ENCODE measurements at places on chromosomes 6 and 20.

DNA sequence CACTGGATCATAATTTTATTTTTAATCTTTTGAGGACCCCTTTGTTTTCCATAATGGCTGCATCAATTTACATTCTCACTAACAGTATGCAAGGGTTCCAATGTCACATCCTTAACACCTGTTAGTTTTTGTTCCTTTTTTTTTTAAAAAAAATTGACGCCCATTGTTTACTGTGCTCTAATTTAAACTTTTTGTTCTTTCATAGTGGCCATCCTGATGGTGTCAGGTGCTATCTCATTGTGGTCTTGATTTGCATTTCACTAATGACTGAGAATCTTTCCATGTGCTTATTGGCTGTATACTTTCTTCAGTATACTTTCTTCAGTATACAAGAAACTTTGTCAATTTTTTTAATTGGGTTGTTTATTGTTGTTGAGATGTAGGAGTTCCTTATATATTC, 347.0 kb downstream of the RNGTT start:
- no peak for DNase-seq

DNA sequence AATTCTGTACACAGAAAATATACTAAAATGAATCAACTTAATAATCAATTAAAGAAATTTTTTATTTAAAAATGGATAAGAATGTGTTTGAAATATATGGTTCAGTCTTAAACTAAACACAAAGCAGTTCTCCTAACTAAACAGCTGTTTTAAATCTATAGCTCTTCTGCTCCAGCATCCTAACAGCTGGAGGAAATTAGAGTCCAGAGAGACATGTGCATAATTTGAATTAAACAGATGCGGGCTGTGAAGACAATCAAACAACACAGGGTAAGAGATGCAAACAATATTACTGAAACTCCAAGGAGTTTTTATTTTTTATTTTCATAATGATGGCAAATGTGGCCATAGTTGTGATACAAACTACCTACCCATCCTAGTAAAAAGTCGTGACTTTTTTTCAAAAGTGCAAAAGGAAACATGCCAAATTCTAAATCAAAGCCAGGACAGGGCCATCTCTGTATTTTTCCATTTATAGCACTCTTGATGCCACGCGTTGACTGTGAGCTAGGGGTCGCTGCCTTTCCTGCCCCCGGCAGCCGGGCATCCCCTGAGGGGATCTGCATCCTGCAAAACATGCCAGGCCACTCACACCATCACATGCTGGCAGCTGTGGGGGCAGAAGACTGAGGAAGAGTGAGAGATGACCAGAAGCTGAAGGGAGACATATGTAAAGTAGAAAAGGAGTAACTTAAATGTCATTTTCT, 310.6 kb downstream of the PRKN start:
- DNase-seq, result no peak

DNA sequence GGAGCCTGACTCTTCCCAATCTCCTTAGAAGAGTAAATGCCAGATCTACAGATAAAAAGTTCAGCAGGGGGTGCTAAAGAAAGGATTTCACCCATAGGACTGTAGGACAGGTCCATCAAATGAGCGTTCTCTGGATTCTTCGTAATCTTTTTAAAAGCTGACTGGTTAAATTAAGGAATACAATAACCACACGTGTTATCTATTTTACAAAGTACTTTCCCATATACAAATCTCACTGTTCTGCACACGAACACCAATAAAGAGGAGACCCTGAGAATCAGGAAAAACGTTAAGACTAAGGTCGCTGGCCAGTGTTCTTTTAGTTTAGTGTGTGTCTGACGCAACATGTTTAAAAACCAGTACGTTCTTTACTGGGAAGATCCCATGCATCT, 542 bp downstream of the TUBE1 start:
- peak; percentile 18 for DNase-seq

DNA sequence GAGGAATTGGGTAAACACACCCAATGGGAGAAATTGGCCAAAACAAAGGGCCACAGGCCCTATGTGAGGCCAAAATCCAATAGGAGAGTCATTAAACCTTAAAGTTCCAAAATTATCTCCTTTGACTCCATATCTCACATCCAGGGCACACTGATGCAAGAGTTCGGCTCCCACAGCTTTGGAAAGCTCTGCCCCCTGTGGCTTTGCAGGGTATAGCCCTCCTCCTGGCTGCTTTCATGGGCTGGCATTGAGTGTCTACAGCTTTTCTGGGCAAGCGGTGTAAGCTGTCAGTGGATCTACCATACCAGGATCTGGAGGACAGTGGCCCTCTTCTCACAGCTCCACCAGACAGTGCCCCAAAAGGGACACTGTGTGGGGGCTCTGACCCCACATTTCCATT, 160.5 kb downstream of the ADGRG6 start:
- DNase-seq, result no peak

DNA sequence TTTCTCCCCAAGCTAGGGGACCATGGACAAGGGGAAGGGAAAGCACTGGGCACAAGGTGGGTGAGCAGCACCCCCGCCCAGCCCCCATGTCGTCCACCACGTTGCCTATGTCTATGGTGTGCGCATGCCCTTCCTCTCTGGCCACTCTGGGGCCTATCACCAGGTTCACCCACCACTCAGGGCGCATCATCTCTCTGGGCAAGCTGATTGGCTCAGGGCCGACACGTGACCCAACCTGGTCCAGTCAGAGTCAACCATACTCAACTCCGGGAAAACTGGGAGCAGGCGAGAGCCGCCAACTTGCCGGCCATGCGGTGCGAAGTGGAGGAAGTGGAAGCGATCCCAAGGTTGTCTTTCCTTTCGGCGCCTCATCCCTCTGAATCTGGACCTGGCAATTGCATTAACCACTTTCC, 25.9 kb downstream of the ACSS1 start:
- no peak for DNase-seq

DNA sequence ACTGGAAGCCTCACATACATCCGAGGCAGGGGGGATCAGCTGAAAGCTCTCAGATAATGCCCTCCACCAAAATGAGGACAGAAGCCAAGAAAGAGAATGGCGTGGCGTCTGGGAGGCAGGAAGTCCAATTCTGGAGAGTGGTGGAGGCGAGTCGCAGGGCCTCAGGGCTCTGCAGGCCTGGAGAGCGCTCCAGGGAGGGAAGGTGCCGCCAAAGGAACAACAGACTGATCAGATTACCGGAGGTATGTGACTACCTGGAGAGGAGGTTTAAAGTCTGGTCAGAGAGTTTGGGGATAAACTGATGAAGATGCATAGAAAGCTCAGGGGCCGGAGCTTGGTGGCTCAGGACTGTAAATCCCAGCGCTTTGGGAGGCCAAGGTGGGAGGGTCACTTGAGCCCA, 11.2 kb upstream of the IP6K3 start:
- no peak for DNase-seq

DNA sequence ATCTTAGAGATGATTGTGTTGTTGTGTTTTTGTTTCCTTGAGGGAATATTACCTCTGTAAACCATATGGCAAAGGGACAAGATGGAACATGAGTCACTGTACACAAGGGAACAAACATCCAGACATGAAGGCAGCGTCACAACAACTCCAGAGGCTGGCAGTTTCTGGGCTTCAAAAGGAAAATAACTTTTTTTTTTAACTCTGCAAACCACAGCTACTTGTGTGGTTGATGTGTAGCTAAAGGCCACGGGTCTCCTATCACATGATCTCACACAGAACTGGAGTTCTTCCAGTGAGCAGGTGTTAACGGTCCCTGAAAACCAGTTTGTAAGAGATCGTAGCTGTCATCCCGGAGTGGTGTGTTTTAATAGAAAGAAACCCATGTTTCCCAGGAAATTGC, 33.2 kb upstream of the HBS1L start:
- DNase-seq, result peak; percentile 68

- no peak for DNase-seq
Observed at GRCh38 chr6:70708448-70708847, 40.8 kb downstream of the SMAP1 start.

- no peak for DNase-seq
Observed at GRCh38 chr6:110415086-110415916, at the start of gene DDO. DDO (minus strand) TSS chr6:110415575; CDS start chr6:110413462, 2,113 bp downstream.

DNA sequence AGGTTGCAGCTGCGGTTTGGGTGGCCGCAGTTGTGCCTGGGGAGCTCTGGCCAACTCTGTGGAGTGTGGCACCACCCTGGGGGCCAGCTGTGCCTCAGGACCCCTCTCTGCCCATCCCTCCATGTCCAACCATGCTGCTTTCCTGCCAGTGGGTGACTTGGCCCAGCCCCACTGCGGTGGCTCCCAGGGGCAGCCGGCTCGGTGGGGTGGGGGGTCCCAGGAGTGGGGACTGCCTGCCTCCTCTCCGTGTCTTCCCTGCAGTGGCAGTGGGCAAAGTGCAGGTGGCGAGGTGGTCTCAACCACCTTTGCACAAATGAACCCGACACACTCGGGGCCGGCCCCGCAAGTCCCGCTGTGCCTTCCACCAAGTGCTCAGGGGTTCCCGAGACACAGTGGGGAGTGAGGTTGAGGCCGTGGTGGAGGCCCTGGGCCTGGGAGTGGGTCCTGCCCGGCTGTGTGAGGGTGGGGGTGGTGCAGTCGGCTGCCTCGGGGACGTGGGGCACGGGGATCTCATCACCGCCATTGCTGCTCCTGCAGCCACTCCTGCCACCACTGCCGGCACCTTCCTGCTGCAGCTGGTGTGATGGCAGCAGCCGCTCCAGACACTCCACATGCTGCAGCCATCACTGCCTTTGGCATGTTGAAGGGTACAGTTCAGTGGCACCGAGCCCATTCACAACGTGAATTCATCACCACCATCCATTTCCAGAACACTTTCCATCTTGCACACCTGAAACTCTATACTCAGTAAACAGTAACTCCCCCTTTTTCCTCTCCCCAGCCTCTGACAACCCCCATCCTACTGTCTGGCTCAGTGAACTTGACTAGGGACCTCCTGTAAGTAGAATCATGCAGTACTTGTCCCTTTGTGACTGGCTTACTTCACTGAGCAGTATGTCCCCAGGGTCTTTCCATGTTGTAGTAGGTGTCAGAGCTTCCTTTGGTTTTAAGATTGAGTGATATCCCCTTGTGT, 10.7 kb upstream of the SLCO4A1 start:
- no peak for DNase-seq

- no peak for DNase-seq
Observed at GRCh38 chr20:1894471-1894950, 696 bp upstream of the SIRPA start.

- DNase-seq, result no peak
Observed at GRCh38 chr6:36432151-36432671, 10.4 kb downstream of the PXT1 start.

DNA sequence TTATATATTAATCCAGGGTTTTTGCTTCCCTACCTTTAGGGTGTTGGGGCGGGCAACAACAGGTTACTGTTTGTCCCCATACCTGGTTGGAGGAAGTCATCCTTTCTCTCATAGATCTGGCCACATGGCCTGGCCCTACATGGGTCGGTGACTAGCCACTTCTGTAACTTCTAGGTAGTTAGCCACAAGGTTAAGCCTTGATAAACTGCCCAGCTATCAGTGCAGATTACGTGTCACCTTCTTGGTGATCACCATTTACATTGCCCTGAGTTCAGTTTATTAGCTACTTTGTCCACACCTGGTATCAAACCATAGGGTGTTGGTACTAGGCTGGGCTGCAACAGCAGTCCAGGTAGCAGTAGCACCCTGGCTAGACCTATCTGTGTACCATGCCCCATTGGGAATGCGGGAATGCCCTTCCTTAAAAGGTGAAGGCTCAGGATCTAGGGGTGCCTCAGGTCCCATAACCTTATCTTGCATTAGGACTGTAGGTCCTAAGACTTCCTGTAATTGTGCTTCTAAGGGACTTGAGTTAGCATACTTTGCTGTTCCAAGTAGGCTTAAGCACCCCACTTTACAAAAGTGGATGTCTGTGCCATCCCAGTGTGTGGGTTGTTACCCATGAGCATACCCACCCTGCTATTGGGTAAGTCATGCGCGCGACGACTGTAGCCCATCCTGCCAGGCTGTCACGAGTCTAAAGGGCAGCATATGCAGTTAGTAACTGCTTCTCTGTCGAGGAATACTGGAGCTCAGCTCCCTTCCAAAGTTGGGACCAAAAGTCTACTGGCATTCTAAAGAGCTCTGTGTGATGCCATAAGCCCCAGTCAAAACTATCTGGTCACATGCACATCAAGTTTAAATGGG, 5.2 kb downstream of the ZKSCAN3 start:
- no peak for DNase-seq

- no peak for DNase-seq
Observed at GRCh38 chr20:16615199-16615598, 42.0 kb upstream of the KIF16B start.

DNA sequence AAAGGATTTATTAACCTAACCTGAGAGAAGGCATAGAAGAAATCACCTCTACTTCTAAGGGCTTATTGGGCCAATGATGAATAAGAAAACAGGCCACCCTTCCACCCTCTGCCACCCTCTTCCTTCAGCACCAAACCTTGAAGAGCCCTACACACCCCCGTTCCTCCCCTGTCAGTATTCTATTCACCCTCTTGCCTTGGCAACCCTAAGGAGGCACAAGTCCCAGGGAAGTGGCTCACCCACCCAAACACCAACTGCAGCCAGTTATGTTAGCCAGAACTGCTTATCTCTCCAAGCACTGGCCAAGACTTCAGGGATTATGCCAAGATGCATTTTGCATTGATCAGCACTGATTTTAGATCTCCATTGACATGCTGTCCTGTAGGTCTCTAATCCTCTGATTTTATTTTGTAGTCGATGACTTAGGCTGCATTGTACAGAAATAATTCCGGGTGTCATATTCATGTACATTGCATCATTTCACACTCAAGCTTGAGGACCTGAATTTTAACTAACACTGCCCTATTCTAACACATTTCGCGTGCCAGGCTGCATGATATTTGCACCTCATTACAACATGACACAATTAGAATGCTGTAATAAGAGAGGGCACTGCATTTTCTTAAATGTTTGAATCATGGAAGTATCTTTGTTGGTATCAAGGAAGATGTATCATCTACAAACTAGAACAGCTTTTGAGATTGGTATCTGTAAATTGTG, 15.7 kb downstream of the CNKSR3 start:
- no peak for DNase-seq

DNA sequence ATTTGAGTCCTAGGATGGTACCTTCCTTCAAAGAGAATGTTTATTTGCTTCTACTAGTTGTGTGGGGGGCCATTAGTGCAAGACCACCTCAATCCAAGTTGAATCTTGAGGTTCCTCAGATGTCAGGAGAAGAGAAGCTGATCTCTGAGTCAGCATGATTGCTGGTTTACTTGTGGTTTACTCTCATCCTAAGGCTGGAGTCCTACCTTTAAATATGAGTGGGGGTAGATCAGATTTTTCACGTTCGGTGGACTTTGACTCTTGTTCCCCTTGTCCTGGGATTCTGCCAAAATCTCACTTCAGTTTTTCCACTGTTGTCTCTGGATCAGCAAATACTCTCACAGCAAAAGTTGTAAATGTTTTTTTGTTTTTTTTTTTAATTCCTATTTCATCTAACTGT, 84.6 kb upstream of the F13A1 start:
- DNase-seq, result no peak

DNA sequence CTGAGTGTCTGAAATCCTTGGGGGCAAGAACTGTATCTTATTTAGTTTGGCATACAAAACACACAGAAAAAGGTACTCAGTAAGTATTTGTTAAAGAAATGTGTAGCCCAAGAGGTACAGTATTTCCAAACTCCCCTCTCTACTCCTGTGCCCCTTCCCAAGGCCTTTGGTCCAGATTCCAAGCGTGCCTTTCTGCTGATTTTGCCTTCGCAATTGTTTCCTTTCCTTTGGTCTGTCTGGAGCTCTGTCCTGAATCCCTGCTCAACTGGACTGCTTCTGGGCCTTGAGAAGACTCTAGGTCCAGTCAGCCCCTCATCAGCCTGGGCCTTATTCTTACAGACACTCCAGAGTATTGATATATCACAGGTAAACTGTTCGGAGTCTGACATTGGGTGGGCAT, 122.2 kb upstream of the SYNCRIP start:
- no peak for DNase-seq
